Activated T-helper 2 cell treated with anti-CD3 and anti-CD28 coated beads, Interferon-gamma antibody, Interleukin-2, Interleukin-4, amounts not matched to agents 10 μg/mL and 5 μg/mL and 100 μg/mL, durations not matched to agents 14 hours and 24 hours and 36 hours (primary cell): ENCODE measurements at places on chromosomes 5 and 9. TPM values are rescaled to one million over a fixed set of nuclear protein-coding genes. Genes with fewer than 3 reads are reported as not detected.

Gene DMRT3
- not detected in 2 replicates for total RNA-seq

Gene UBE2QL1
- total RNA-seq = 0.67 and 0.68 TPM in 2 replicates

Gene DRD1
- not detected in 2 replicates for total RNA-seq

Gene C5orf58
- total RNA-seq = not detected in 2 replicates

Gene WDR31
- 1.9 and 2.1 TPM in 2 replicates for total RNA-seq
